NCI-H1436 (cell line): ENCODE measurements at places on chromosomes 5 and 9.

- DNase-seq: no peak
Observed at GRCh38 chr9:69900406-69900805, 79.8 kb downstream of the CFAP95 start.

GRCh38 chr5:99054972-99055371 is 126.2 kb upstream of the CHD1 start:
- no peak for DNase-seq

- no peak for DNase-seq
Observed at GRCh38 chr5:110321117-110321516, 405.4 kb downstream of the TMEM232 start.

- DNase-seq: no peak
Observed at GRCh38 chr9:98790134-98790841, 6.1 kb downstream of the ANKS6 start.

GRCh38 chr5:127571314-127572131 is 54.1 kb downstream of the PRRC1 start:
- no peak for DNase-seq

DNA sequence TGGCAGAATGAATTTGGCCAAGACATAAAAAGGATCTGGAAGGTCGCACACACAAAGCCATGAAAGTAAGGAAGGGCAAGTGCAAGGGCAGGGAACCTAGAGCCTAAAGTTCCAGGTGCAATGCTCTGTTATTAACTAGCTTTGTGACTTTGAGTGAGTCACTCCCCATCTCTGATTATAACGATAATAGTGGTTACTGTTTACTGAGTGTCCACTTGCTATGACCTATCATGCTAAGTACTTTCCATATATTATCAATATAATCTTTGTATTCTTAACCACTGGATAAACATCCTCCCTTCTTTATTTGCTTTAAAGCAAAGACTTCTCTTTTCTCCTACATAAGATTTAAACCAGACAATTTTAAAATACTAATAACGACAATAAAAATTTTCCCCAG is 504.6 kb upstream of the BRINP1 start:
- DNase-seq: no peak

DNA sequence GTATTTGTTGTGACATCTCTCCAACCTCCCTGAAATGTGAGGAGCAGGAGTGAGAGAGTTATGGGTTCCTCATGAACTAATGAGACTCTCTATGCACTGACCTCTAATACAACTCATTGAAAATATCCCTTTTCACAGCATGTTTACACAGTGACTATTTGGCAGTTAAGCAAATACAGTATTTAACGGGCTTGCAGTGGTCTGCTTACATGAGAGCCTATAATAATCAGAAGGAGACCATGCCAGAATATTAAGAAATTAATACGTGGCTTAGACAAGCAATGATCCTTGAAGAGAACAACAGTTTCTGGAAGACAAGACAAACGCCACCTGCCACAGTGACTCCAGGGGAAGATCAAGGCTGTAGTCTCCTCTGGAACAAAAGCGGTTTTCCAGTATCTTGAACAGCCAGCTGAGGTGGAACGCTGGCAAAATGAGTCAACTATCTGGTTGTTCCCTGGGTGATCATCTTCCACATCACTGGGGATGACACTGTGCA is 424.5 kb downstream of the DMAC1 start:
- no peak for DNase-seq

- DNase-seq: no peak
Observed at GRCh38 chr9:13023498-13023897, 248.7 kb downstream of the LURAP1L start.

- no peak for DNase-seq
Observed at GRCh38 chr5:9661316-9662015, 31.3 kb upstream of the TAS2R1 start.

DNA sequence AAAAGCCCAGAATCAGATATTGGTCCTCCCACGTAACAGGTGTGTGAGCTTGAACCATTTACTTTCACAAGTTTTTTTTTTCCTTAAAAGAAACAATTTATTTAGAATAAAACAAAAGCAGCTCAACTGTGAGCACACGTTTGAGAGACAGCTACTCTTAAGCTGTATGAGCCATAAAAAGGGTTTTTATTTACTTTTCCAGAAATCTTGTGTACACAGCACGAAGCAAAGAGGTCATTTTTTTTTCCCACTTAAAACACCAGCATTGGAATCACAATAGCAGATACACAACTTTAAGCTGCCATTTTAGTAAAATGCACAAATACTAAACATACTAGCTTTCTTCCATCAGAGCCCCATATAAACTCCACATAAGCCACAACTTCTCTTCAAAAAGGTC is 44.6 kb downstream of the JAKMIP2 start:
- DNase-seq: no peak

DNA sequence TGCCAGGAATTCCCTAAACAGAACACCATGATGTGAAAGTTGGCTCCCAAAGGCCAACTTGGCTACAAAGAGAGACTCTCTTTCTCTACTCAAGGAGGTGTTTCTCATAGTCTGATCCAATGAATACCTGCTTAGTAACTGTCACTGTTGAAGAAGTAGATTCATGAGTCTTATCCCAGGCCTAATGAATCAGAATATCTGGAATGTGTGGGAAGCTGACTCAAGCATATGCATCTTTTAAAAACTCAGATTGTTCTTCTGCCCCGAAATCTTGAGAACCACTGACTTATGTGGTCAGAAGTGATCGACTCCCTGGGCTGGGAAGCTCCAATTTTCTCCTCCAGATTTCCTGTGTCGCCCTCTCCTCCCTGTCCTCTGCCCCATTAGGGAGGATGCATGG is 345.6 kb downstream of the PLK2 start:
- DNase-seq: no peak

DNA sequence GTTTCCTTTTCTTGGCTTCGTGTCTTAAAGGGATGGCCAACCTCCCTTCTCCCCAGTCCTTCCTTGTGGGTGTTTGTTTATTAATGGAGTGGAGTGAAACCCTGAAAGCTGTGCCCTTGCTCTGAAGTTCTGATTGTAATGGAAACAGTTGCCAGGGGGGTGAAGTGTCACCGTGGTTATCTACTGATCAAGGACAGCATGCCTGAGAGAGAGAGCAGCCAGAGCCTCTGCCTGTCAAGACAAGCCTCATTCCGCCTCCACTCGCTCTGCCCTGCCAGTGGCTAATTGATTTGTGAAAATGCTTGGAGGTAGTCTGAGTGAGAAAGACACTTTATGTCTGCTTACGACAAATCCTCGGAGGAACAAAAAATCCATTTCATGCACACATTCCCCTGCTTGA is 143.7 kb upstream of the SLC30A5 start:
- DNase-seq: no peak

GRCh38 chr9:90969021-90969675 is 167.5 kb downstream of the SYK start:
- DNase-seq: peak; percentile 64

GRCh38 chr9:68780720-68781119 is 75.7 kb downstream of the PIP5K1B start:
- DNase-seq: no peak

DNA sequence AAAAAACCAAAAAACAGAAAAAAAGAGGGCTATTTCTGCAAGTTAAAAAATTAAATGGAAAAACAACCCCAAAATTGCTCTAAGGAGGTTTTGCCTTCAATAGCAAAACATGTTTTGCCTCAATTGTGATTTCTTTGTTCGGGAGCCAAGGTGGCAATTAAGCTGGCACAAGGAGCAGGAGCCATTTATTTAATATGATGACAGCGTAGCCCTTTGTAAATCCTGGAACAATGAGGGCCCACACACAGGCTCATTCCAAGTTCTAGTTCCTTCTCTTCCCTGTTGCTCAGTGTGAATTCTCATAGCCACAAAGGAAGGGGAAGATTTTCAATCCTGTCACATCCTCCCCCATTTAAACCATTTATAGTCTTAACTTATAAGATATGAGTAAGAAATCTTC is 353.2 kb downstream of the PDE4D start:
- peak; percentile 72 for DNase-seq

GRCh38 chr9:92668746-92669526 is 995 bp downstream of the IPPK start:
- no peak for DNase-seq

DNA sequence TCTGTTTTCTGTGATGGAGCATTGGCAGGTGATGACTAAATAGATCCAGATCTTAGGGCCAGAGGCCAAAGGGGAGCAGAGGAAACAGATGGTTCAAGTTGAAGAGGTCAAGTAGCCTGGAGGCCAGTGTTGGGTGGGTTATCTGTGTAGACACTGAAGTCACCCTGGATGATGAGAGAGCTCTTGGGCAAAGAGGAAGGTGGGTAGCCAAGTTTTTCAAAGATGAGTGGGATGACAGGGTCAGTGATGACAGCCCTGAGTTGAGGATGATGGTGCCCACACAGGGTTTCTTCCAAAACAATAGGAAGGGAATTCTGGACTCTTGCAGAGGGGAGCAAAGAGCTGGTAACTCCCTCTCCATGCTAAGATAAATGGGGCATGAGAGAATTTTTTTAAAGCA is 76.6 kb downstream of the CD180 start:
- no peak for DNase-seq

DNA sequence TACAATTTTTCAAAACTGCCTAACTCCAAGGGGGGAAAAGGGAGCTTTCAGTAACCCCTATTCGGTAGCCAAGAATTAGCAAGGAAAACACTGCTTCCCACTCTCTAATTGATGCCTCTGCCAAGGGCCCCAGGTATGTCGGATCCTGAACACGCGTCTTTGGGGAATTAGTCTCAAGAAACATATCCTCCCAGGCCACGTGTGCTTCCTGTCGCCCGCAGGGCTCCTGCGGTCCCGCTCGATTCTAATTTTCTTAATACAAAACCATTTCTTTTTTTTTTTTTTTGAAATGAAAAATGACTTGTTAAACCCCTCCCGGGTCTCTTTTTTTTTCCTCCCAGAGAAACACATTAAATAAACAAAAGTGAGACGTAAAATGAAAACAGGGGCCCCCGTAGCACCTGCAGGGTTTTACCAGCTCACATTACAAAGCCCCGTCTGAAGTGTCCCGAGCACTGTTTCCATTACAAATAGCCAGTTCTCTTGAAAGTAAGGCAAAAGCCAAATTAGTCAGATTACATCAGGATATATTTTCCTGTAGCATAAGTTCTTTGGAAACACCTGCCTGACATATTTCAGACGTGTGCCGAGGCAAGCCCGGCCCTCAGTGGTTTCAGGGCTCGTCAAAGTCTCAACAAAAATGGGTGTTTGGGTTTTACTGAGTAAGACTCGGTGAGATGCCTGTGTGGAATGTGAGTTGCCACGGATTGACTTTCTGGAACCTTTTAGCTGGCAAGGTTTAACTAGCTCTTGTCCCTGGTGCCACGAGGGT is 21.5 kb downstream of the SMIM23 start:
- DNase-seq: no peak

DNA sequence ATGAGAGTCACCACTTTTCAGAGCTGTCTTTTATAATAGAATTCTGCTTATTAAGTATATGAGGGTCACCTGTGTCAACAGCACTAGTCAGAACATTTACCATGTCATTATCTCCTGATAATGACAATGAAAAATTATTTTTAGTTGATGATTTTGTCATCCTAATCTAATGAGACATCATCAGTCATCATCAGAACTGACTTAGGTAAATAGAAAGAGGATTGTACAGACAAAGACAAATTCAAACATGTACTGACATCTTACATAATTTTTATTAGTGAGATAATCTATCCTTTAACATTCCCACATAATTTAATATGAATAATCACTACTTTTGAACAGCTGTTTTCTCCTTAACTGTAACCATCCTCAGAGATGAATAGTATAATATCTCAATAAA is 22.6 kb downstream of the CDH9 start:
- peak; percentile 5 for DNase-seq

DNA sequence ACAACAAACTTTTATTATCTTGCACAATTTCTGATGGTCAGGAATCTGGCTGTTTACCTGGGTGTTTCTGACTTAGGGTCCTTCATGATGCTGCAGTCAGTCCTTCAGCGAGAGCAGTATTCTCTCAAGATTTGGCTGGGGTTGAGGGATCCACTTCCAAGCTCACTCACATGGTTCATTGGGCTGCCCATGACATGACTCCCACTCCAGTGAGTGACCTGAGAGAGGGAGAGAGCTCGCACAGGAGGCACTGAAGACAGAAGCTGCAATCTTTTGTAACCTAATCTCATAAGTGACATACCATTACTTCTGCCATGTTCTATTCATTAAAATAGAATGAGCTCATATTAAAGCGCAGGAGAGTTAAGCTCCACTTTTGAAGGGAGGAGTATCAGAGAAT is 212.6 kb downstream of the SPATA31D1 start:
- DNase-seq: no peak

DNA sequence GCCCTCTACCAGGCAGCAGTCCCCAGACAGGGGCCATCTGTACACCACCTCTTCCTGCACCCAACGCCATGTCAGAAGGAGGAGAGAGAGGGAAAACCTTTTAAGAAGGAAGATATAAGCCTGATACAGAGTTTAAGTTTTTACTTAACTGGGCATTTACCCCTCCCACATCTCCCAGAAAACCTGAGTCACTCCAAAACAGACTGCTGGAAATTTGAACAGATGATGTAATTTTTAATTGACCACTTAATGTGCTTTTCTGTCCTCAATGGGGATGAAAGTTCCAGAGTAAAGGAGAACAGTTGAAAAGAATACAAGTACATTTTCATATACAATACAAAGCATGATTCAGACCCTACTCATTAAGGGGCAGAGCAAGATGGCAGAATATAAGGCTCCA is 63.9 kb downstream of the TTC39B start:
- DNase-seq: no peak

DNA sequence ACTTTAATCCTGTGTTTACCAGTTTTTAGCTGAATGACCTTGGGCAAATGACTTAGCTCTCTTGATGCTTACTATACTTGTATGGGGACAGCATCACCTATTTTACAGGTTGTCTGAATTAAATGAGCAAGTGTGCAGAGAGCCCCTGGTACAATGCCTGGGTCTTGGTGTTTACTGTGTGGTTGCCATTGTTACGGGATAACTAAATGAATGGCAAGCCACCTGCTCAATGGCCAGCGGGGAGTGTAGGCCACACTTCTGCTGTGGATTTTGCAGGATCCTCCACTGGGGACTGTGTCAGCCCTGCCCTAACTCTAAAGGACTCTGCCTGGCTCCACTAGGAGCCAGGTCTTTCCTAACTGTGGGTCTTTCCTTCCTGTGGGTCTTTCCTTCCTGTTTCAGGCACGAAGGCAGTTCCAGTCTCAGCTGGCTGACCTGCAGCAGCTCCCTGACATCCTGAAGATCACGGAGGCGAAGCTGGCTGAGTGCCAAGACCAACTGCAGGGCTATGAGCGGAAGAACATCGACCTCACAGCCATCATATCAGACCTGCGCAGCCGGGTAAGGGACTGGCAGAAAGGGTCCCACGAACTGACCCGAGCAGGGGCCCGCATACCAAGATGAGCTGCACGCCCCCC is 10.3 kb upstream of the GLE1 start:
- no peak for DNase-seq
